ENCODE measurements at places on chromosomes 12 and 14.

DNA sequence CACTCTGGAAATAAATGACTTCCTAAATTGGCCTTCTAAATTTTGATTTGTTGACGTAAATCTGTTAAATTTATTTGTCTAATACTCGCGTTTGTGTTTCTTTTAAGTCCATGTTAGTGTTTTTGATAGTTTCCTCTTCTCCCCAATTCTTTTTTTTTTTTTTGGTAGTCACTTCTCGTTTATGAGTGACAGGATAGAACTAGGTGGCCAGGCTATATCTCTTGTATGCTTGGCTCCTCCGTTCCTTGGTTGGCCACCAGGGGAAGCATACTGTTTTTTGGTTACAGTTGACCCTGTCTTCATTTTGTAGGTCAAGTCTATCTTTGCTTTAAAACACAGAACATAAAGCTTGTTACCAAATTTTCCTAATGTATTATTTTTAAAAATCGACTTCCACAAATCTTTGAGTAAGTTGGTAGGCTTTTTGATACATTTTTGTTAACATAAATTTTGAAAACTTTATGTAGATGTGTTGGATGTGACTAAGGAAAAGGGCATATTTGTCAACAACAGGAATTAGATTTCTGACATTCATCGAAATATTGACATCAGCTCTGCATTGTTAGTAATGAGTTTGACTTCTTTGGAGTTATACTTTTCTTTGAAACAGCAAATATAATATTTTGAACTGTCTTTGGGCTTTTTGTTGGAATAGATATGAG, 2.2 kb downstream of the RCOR1 start:
- peak; percentile 47 for DNase-seq

DNA sequence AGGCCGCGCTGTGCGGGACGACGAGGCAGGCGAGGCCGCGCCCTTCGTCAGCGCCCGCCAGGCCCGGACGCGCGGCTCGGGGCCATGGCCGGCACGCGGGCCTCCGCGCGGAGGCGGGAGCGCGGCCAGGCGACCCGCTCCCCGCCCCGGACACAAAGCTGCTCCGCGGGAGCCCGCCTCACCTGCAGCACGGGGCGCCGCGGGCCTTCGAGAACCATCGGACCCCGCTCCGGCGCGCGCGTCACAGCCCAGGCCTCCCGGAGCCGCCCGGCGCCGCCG, 342 bp downstream of the DICER1 start:
- DNase-seq: no peak

DNA sequence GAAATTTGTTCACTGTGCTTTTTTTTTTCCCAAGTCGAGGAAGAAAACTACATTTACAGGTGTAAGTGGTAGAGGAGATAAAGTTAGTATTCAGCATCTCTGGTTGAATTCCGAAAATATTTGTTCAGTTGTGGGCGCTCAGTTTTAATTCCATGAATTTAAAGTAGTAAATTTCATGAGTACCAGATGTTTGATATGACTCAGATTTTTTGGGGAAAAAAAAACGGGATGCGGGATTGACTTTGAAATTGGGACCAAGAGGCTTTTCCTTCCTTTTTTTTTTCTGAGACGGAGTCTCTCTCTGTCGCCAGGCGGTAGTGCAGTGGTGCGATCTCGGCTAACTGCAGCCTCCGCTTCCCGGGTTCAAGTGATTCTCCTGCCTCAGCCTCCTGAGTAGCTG, 1.6 kb downstream of the TULP3 start:
- DNase-seq: no peak

DNA sequence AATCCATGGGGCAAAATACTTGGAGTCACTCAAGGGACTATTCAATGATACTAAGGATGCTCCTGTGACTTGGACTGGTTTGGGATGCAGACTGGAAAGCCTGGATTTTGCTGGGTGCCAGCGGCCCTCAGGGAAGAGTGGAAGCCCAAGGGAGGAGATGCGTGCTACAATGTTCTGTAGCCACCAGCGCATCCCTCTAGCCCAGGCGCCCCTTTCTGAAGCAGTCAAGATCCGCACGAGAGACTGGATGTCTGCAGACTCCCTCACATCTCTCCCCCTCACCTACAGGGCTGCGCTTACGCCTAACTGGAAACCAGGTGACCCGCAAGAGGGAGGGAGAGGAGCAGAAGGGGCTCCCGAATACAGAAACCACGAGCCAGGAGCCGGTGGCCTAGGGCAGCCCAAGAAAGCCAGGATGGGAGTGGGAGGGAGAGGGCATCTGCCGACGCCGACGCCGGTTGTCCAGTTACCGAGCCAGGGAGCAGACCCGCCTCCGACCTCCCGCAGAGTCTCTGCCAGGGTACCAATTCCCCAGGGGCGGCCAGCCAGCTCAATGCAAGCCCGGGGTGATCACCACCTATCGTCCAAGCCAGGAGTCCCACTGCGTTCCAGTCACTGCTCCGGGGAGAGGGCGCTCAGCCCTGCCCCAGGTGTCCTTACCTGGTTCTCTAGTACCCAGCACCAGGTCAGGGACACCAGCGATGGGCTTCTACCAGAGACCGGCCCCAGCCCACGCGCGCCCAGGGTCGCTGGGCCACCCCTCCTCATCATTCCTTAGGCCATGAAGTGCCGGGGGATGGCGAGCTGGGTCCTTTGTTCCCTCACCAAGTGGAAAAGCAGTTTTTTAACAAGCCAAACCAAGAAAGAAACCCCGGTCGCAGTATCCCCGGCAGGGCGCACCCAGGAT, 1.2 kb downstream of the NTN4 start:
- DNase-seq: peak; percentile 2

GRCh38 chr12:80156306-80156705, 57.0 kb downstream of the OTOGL start:
- DNase-seq: no peak

Measured in stimulated activated CD4-positive, alpha-beta T cell treated with anti-CD3 and anti-CD28 coated beads, Interleukin-12 subunit alpha, Interleukin-12 subunit beta, amount 100 ng/mL, for 4 hours (primary cell).